ENCODE measurements at places on chromosomes 12 and 14.

DNA sequence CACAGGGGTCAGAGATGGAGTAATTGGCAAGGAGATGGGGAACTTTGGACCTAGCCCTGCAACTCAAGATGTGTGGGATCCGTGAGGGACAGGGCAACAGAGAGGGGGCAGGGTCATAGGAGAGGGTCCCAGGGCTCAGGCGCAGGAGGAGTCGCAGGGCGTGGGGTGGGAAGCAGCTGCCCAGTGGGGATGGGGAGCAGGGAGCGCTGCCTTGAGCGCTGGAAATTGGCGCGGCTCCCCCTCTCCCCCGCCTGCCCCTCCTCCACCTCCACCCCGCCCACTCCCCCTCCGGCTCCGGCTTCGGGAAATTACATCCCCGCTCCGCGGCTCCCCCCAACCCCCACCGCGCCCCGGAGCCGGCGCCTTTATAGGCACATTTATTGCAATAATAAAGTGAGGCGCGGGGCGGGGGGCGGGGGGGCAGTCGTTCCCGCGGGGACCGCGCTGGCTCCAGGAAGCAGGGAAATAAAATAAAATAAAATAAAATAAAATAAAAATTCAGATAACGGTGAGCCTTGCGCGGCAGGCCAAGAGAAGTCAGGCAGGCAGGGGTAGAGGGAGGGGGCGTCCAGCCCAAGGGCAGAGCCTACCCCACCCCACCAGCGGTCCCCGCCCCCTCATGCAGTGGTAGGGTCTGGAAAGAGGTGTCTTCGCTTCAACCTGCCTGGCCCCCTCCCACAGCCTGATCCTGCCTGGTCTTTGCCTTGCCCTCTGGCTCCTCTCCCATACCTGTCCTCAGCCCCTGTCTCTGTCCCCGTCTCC is 3.6 kb downstream of the NXPH4 start:
- DNase-seq, result no peak

GRCh38 chr12:47034661-47035060 is 44.8 kb upstream of the PCED1B start:
- DNase-seq, result no peak

DNA sequence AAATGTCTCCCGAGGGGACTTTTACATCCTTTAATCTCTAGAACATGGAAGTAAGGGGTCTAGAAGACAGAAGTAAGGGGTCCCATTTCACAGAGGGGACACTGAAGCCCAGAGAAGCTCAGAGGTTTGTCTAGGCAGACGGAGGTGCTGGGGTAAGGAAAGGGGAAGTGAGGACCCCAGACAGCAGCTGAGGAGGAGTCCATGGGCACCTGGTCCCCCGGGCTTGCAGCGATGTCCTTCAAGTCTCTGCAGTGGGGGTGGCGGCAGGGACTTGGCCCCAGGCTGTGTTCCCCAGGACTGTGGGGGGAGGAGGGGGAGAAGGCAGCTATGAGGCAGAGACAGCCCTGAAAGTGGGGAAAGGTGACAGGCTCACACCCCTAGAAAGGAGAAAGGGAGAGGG is 30.7 kb downstream of the DTX1 start:
- DNase-seq, result no peak

GRCh38 chr14:75884198-75884611 is 97.6 kb downstream of the TGFB3 start:
- no peak for DNase-seq

DNA sequence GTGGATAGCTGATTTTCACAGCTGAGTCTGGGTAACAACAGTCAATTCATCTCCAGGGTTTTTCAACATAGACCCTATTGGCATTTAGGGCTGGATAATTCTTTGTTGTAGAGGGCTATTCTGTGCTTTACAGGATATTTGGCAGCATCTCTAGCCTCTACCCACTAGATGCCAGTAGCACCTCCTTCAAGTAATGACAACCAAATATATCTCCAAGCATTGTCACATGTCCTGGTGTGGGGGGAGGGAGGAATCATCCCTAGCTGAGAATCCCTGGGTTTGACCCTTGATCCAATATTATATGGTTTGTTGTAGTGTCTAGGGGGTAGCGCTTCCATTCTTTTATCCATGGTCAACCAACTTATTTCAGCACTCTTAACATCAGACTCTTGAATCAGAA is 157.2 kb downstream of the ANO4 start:
- DNase-seq, result no peak

GRCh38 chr12:26422839-26423398 is 227.5 kb downstream of the SSPN start:
- no peak for DNase-seq

DNA sequence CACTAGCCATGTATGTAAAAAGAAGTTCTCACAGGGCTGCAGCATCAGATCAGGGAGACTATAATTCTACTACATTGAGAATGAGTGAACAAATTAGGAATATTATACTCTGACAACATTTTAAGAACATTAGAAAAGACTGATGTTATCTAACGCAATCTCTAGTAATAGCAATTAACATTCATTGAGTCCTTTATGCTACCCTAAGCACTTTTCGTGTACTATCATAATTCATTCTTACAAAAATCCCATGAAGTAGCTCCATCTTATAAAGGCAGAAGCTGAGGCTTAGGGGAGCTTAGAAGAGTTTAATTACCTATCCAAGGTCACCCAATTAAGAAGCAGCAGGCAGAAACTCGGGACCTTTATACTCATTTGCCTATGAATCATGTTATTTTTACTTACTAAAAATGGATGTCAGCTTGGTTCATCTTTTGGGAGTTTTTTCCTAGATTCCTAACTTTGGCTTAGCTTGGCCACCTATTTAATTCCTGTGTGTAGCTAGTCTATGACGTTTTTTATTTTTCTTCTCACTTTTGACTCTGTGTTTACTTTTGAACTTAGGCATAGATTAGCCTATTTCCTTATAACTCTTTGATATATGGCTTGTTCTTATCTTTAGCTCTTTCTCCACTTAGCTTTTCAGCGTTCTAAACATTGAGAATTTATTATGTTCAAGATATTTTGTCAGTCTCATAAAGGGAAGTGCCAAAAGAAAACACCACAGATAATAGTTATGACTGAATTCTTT is 333.5 kb upstream of the DCN start:
- no peak for DNase-seq

GRCh38 chr12:66674495-66675122 is 4.3 kb downstream of the GRIP1 start:
- no peak for DNase-seq
